Stimulated activated CD8-positive, alpha-beta memory T cell treated with anti-CD3 and anti-CD28 coated beads, Interleukin-4, amount 100 ng/mL, for 1 hour (primary cell): ENCODE measurements at places on chromosomes 16 and 17.

- DNase-seq: no peak
Measured at GRCh38 chr17:76598004-76598439, 12.4 kb upstream of the ST6GALNAC2 start.

- DNase-seq: no peak
Measured at GRCh38 chr17:33756021-33756420, 462.9 kb upstream of the ASIC2 start.

GRCh38 chr17:75773121-75773807, 8.3 kb upstream of the GALK1 start:
- DNase-seq: no peak

DNA sequence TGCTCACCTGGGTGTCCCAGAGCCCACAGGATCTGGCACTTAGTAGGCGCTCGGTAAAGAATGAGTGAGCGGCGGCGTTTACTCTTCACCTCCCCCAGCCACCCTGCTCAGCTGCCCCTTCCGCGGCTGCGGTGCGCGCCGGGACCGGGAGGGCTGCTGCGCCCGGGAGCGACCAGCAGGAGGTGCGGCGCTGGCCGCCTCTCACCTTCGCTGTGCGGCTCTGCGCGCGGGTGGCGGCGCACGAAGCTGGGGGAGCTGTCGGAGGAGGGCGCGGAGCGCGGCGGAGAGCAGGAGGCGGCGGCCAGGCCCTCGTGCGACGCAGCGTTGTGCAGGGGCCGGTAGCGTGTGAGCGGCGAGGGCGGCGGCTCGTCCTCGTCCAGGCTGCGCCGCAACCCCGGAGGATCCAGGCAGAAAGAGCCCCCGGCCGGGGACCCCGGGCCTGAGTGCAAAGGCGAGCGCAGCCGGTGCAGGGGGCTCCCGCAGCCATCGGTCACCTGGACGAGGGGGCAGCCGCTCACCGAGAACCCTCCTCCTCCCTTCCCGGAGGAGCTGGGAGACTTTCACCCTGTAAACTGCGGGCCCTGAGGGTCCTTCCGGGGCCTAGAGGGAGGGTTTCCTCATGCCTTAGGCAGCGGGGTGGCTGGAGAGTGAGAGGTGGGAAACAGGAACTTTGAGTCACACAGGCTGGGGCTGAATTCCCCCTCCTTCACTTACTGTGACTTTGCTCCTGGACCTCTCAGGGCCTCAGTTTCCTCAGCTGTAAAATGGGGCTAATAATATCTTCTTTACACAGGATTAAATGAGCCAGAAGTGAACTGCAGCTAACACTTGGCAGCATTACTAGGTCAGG, 12.5 kb downstream of the SAMD14 start:
- DNase-seq: no peak

- DNase-seq: no peak
Measured at GRCh38 chr16:54123766-54124165, 162.8 kb downstream of the IRX3 start.

DNA sequence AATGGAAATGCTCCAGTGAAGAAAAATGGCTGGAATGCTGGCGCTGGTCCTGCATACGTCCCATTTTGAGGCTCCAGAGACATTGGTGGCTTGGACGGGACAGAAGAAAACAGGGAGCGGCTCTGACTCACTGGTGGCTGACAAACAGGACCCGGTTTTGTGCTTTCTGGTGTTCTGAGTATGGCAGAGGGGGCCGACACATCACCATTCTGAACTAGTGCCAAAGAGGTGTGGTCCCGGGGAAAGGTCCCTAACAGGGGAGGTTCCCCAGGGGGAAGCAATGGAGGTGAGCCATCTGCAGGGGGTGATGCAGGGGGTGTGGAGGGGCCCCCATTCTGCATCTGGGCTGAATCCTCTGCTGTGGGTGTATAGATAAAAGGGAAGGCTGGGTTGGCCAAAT, 8.3 kb downstream of the ANKRD40 start:
- no peak for DNase-seq

DNA sequence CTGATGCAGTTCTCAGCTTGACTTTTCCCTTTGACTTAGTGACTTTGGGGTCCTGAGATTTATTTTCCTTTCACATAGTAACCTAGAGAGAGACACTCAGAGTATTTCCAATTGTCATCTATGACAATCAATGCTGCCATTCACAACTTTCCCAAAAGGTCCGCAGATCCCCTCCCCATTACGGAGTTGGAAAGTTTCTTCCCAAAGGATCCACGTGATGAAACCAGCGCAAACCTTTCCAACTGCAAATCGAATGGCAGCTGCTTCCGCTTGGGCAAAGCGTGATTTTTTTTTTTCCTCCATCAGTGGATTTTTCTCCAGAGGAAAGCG, 538 bp upstream of the FCSK start:
- no peak for DNase-seq

GRCh38 chr16:85579191-85579590, 33.9 kb upstream of the GSE1 start:
- DNase-seq: no peak
